Pulmonary artery endothelial cell (primary cell): ENCODE measurements at places on chromosomes 12 and 14. TPM values are rescaled to one million over a fixed set of nuclear protein-coding genes. Genes with fewer than 3 reads are reported as not detected.

- no peak for DNase-seq
Measured at GRCh38 chr12:39368891-39369290, 74.0 kb downstream of the KIF21A start.

DNA sequence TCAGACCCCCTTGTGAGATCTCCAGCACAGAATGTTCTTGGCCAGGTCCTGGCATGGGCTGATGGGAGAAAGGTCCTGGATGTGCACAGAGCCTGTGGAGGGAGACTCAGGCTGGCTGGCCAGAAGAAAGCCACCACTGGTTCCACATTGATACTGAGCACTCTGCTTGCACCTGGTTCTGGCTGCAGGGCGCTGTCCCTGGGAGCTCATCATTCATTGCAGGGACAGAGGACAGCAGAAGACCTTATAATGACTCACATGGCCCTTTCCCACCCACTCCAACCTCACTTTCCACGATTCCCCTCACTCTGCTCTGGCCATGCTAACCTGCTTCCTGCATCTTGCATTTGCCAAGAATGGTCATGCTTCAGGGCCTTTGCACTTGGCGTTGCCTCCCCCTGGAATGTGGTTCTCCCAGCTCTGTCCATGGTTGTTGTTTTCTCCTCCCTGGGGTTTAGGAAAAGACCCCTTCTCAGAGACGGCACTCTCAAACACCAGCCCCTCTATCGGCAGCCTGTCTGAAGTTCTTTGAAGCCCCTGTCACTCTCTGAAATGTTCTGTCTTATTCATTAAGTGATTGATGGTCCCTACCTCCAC is 10.3 kb downstream of the KRT7 start:
- DNase-seq = no peak

DNA sequence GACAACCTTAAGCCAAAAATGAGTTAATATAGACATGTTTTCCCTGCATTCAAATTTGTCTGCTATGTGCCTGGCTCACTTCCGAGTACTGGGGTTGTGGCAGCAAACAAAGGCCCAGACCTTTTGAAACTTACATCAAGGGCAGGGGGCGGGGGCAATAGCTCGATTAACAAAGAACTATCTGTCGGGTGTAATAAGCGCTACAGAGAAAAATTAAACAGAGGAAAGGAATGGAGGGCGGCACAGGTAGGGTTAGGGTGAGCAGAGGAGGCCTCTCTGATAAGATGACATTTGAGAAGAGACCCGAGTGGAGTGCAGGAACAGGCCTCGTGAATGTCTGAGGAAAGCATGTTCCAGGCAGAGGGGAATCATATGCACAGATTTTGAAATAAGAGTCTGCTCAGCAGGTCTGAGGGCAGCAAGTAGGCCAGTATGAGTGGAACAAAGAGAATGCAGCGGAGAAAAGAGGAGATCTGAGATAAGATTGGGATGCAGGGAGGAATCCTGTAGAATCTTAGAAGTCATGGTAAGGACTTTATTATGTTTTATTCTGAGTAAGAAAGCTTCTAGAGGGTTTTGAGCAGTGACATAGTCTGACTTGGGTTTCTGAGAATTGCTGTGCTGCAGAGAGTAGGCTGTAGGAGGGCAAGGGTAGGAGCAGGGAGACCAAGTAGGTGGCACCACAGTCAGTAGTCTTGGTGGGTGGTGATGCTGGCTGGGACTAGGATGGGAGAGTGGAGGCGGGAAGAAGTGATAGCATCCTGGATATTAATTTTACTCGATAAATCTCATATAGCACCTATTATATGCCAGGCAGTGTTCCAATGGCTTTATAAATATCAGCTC is 52.6 kb downstream of the BICDL1 start:
- DNase-seq = no peak

- DNase-seq = no peak
Measured at GRCh38 chr12:54199034-54199433, 10.2 kb upstream of the SMUG1 start.

DNA sequence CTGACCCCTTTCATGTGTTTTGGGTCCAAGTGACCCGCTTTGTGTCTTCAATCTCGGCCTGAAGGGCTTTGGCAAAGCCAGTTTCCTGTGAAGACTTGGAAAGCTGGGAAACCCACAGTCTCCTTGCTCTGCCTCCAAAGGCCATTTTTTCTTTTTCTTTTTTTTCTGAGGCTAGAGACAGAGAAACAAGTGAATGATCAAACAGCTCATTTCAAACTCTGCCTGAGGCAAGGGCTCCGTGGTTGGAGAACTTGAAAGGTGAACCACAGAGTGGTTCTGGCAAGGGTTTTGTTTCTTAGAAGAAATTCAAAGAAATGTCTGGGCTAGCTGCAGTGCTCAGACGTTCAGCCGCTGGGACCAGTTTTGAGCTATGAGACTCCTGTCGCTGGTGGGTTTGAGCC is 62.7 kb downstream of the ERH start:
- no peak for DNase-seq

DNA sequence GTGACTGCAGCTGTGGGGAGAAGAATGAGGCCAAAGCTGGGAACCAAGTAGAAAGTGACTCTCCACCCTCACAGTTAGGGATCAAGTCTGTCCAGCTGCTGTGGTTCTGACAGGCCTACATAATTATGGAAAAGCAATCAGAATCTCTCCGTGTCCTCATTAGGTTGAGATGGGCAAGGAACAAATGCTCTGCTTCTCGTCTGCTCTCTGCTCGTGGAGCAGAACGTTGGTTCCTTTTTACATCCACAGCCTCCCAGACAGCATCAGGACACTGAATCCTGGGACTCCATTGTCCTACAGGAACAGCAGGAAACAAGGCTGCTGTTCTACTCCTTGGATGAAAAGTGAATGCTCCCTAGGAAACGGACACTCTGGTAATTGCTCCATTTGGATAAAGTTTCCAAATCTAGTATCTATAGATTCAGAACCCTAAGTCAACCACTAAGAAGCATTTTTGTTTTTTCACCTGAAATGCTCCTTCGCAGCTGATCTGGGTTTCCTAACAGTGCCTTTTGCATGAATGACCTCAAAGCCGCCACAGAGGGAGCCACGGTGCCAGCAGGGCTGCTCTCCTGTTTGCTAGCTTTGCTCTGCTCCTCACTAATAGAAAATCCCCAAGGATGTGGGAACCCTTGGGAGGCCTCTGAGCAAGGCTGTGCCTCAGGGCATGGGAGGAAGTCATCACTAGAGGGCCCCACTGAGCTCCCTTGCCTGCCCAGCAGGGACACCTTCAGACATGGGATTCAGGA is 102.0 kb downstream of the EGLN3 start:
- no peak for DNase-seq

FOXA1 gene
- 0.07 TPM in 1 of 2 replicates, not detected in the other for total RNA-seq

GRCh38 chr12:79329933-79330332 is 360.8 kb downstream of the PAWR start:
- no peak for DNase-seq

DNA sequence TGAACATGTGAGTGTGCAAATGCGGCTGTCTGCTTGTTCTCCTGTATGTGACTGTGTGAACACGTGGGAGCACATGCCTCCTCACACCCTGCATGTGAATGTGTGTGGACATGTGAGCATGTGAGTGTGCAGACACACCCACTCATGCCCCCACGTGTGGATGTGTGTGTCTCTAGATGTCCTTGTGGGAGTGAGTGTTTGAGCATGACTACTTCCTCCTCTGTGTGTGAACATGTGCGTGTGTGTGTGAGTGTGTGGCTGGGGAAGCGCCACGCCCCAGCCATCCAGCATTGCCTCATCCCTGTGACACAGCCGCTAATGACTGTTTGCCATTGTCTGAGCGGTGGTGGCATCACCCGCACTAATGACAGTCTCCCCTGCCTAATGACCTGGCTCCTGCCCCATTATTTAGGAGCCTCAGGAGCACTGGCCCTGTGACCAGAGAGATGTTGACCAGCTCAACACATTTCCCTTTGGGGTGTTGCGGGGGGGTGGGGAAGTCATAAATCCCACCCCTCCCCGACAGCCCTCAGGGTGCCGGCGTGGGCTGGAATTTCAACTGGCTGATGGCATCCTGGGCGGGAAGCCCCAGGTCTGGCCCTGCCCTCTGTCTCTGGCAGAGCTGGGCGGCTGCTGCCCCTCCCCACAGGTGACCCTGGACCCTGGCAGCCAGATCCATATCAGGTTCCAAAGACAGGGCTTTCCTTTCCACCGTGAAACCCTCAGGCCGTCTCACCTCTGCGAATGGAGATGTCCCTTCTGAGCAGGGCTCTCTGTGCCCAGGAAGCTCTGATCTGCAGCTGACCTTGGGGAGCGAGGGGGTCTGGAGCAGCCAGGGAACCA is 11.5 kb upstream of the KRT80 start:
- no peak for DNase-seq

- DNase-seq = no peak
Measured at GRCh38 chr12:89846473-89847055, 137.9 kb upstream of the ATP2B1 start.

- DNase-seq = no peak
Measured at GRCh38 chr12:53056296-53056695, 6.4 kb downstream of the TNS2 start.

DNA sequence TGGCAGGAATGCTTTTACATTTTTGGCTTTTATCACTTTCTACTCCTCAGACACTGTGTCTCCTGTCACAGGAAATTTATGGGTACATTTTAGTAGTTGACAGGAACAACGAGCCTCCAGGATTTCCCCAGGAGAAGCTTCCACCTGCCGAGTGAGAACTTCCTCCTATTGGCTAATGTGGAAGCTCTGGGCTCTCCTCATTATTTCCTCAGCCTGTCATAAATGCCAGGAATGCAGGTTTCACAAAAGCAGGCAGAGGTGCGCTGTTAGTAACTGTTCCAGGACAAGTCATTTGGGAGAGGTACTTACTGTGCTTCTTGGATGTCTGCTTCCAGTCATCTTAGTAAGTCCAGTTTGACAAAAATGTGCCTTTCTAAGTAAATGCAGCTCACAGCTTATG is 19.1 kb upstream of the DCP1B start:
- no peak for DNase-seq

- DNase-seq = no peak
Measured at GRCh38 chr14:56858422-56858821, 48.1 kb upstream of the OTX2 start.

DNA sequence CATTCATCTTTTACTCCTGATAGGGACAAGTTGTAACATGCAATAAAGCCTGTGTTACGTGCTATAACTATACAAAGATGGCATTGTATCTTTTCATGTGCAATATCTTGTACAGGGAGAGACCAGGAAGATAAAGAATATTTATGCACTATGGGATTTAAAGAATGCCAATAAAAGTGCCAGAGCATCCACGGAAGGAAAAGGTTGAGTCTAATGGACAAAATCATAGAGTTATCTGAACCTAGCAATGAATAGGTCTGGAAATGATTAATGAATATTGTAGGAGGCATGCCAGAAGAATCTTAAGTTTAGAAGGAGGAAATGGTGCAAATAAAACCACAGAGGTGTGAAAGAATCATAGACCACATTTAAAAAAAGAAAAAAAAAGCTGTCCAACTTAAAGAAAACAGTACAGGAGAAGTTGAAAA is 263.9 kb downstream of the KCNC2 start:
- DNase-seq = no peak

TSPAN19 gene
- total RNA-seq = 0.07 and 0.14 TPM in 2 replicates

DNA sequence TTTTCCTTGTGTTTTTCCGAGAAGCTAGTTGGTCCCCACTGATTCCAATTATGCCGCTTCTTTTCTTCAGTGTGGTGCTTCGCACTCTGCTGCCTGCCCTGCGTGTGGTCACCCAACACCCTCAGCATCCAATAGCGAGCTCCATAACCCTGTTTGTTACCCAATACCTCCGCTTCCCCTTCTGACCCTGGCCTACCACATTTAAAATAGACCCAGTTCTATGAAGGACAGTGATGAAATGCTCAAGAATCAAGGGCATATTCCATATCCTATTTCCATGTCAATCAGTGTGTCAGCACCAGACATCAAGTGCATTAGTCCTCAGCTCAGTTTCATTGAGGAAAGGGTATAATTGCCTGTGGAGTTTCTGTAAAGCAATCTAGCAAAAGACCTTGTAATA is 9.5 kb downstream of the NDRG2 start:
- no peak for DNase-seq

- no peak for DNase-seq
Measured at GRCh38 chr12:99367181-99367580, 280.4 kb upstream of the GARIN6 start.

DNA sequence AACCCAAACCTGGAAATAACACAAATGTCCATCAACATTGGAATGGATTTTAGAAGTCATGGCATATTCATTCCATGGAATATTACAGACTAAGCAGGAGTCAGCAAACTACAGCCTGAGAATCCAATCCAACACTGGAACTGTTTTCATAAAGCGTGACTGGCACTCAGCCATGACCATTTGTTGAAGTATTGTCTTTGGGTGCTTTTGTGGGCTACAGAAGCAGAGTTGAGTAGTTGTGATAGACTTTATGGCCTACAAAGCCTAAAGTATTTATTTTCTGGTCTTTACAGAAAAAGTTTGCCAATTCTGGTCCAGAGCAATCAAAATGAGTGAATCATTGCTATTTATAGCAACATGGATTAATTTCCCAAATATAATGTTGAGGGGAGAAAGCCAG is 34.5 kb upstream of the FRS2 start:
- DNase-seq = no peak

- DNase-seq = no peak
Measured at GRCh38 chr12:50598321-50598862, 93.6 kb downstream of the DIP2B start.

KRT6B gene
- 0.07 and 0.18 TPM in 2 replicates for total RNA-seq

FAM90A1 gene
- total RNA-seq = 0.11 TPM in 1 of 2 replicates, not detected in the other

SYT10 gene
- total RNA-seq = not detected in 2 replicates

DNA sequence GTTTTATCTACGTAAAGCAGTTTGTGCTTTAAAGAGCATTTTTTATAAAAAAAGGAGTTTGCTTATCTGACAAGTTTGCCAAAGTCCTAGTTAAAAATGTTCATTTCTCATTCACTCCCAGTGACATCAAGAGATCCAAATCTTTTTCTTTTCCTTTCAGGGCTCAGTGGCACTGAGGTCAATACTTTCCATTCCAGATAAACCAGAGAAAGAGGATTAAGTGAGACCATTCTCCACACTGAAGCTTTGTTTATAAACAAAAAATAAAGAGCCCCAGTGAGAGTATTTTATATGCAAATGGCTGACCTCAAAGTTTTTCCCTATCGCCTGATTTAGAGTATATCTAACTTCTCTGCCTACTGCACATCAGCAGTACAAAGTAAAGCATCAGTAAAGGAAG is 199.8 kb downstream of the ALG10B start:
- DNase-seq = no peak
